ENCODE measurements at places on chromosomes 2 and 18. TPM values are rescaled to one million over a fixed set of nuclear protein-coding genes. Genes with fewer than 3 reads are reported as not detected.

DNA sequence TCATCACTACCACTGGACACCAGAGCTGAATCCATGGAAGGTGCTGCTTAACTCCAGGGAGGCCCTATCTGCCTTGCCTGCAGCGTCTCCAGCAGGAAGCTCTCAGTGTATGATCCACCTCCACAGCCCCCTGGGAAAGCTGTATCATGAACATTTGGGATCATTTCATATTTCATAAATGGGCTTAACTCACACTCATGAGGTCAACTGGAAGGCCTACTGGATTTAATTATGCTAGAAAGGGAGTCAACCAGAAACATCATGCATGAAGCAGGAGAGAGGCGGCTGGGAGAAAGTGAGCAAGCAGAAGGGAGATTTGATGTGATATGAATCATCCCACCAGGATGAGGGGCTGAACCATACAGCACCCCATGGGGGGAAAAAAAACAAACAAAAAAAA lies 537.7 kb downstream of the TNS1 start:
- H3K27ac ChIP-seq, result no peak overlapping the region
- no peaks in the 10 kb centered on the region for H3K27me3 ChIP-seq
- no peaks in the 10 kb centered on the region for H3K4me1 ChIP-seq
- DNase-seq, result no peak

DNA sequence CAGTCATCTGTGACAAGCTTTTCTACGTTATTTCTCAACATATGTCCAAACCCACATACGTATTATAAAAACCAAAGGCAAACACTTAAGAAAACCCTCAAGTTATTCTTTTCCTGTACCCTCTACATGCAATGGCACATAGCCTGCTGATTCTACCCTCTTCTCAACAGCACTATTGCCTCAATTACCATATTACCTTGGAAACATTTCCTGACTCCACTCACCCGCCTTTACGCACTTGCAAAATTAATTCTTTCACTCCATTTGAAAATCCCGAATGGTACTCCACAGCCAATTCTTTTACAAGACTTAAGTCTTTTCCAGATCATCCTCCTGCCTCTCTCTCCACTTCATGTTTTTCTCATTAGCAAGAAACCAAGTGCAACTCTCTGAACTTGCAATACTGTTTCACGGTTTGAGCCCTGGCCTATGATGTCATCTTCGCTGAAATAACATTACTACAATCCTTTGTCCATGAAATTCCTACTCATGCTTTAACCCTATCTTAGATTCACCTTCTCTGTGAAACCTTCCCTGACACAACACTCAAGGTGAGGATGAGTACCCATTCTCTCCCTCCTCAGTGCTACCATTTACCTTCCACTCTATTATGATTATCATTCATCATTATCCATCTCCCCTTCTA lies 29.0 kb downstream of the SESTD1 start:
- no peak overlapping the region for H3K4me3 ChIP-seq
- no peaks in the 10 kb centered on the region for H3K36me3 ChIP-seq
- peaks cover 15% of the 10 kb centered on the region for H3K4me1 ChIP-seq
- no peaks in the 10 kb centered on the region for H3K27me3 ChIP-seq
- no peak for DNase-seq

DNA sequence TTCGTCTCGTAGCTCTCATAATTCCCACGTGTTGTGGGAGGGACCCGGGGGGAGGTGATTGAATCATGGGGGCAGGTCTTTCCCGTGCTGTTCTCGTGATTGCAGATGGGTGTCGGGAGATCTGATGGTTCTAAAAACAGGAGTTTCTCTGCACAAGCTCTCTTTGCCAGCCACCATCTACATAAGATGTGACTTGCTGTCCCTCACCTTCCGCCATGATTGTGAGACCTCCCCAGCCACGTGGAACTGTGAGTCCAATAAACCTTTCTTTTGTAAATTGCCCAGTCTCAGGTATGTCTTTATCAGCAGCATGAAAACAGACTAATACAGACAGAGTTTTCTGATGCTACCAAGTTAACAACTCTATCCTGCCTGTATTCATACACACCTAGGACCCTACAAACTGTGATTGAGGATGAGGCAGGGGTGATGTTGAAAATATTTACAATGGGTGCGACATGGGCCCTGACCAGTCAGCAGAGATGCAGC lies 3.9 kb downstream of the APOB start:
- H3K4me3 ChIP-seq, result no peak overlapping the region
- no peaks in the 10 kb centered on the region for H3K27me3 ChIP-seq
- H3K36me3 ChIP-seq, result no peaks in the 10 kb centered on the region
- H3K27ac ChIP-seq, result no peak overlapping the region
- DNase-seq, result no peak
- no peaks in the 10 kb centered on the region for H3K4me1 ChIP-seq

DNA sequence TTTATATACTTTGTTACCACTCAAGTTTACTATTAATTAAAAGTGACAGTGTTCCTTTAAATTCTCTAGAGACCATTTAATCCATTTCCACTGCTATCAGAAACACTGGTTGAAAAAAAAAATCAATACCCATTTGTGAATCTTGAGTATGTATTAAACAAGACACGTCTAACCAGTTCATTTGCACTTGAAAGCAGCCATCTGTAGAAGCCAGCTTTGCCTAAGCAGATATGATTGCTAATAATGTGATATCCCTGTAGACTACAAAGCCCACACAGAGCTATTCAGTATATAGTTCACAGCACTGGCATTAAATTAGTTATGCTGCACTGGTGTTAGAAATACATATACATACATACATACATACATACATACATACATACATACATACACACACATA lies 111.8 kb upstream of the SP3 start:
- H3K36me3 ChIP-seq, result no peaks in the 10 kb centered on the region
- peaks cover 10% of the 10 kb centered on the region for H3K4me1 ChIP-seq
- no peak for DNase-seq
- no peaks in the 10 kb centered on the region for H3K27me3 ChIP-seq
- no peak overlapping the region for H3K27ac ChIP-seq

DNA sequence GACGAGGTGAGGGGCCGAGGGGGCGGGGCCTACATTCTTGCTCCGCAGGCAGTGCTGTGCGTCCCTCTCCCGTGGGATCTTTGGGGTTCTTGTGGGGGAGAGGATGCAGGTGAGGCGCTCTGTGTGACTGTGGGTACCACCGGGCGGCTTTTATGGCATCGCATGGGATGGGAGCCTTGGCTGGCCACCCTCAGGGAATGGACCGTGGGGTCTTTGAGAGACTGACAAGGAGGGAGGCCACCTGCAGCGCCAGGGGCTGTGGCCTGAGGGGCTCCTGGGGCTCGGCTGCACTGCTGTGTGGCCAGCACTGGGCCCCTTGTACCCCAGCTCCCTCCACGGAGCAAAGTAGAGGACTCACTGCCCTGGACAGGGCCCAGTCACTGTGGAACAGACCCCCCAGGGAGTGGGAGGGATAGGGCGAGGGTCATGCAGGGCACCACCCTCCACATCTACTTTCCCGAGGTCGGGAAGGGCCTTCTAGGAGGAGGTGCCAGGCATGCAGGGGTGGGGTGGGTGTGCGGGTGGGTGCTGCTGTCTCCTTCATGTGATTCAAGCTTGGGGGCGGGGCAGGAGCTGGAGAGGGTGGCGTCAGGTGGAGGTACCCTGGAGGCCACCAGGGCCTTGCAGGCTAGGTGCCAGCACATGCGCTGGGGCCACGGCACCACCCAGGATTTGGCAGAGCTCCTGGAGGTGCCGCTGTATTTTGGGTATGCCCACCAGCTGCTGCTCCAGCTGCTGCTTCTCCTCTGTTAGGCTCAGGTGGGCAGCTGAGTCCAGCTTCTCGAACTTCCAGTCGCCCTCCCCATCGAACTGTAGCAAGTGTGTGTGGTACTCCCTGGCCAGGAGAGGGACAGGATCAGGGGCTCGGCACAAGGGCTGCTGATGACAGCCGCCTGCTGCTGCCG lies 1072.4 kb downstream of the RPIA start:
- H3K36me3 ChIP-seq, result no peaks in the 10 kb centered on the region
- H3K27me3 ChIP-seq, result no peaks in the 10 kb centered on the region

- no peaks in the 10 kb centered on the region for H3K4me1 ChIP-seq
- no peak overlapping the region for H3K4me3 ChIP-seq
- H3K36me3 ChIP-seq, result no peaks in the 10 kb centered on the region
- DNase-seq, result no peak
- H3K27me3 ChIP-seq, result no peaks in the 10 kb centered on the region
- no peak overlapping the region for H3K27ac ChIP-seq
Observed at GRCh38 chr2:170842785-170843184, 26.1 kb downstream of the GAD1 start.

- H3K27me3 ChIP-seq, result no peaks in the 10 kb centered on the region
- H3K4me1 ChIP-seq, result no peaks in the 10 kb centered on the region
- DNase-seq, result no peak
- no peak overlapping the region for H3K4me3 ChIP-seq
Observed at GRCh38 chr2:174259981-174260380, 11.6 kb upstream of the OLA1 start.

- no peak for DNase-seq
- H3K36me3 ChIP-seq, result no peaks in the 10 kb centered on the region
- H3K27me3 ChIP-seq, result no peaks in the 10 kb centered on the region
- no peak overlapping the region for H3K27ac ChIP-seq
Observed at GRCh38 chr2:226114436-226114835, 685.2 kb downstream of the IRS1 start.

DNA sequence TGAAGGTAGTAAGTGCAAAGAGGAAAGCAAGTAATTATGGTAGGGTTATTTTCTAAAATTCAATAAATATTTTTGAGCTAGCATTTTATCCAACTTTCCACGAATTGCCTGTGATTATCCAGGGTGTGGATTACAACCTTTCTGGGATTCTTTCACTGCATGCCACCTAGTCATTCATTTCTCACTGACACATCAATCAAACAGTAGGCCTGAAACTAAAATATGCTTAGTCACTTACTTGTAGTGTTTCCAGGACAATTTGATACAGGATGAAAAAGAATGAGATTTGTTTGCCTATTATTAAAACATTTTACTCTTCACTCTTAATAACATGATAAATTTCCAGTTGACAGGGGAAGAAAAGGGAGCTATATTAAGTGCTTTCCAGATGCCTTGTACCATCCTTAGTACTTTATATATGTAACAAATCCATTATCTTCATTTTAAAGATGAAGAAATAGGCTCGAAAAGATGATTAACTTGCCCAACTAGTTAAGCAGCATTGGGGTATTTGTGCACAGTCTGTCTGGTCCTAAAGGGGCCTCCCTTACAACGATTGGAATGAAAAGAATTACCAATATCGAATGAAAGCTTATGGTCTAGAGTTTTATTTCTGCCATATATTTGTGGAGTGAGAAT lies 70.4 kb downstream of the KCTD1 start:
- no peaks in the 10 kb centered on the region for H3K4me1 ChIP-seq
- H3K36me3 ChIP-seq, result no peaks in the 10 kb centered on the region
- no peaks in the 10 kb centered on the region for H3K27me3 ChIP-seq
- H3K4me3 ChIP-seq, result no peak overlapping the region
- H3K27ac ChIP-seq, result no peak overlapping the region

- peaks cover 20% of the 10 kb centered on the region for H3K4me1 ChIP-seq
- H3K4me3 ChIP-seq, result no peak overlapping the region
- no peak overlapping the region for H3K27ac ChIP-seq
- H3K36me3 ChIP-seq, result no peaks in the 10 kb centered on the region
Observed at GRCh38 chr2:119808516-119809147, 48.9 kb downstream of the PTPN4 start.

- no peak overlapping the region for H3K4me3 ChIP-seq
- no peak for DNase-seq
- H3K36me3 ChIP-seq, result no peaks in the 10 kb centered on the region
- H3K4me1 ChIP-seq, result no peaks in the 10 kb centered on the region
- no peak overlapping the region for H3K27ac ChIP-seq
- no peaks in the 10 kb centered on the region for H3K27me3 ChIP-seq
Observed at GRCh38 chr2:8355102-8355859, 326.6 kb upstream of the ID2 start.

- no peak overlapping the region for H3K27ac ChIP-seq
- no peaks in the 10 kb centered on the region for H3K27me3 ChIP-seq
- no peak overlapping the region for H3K4me3 ChIP-seq
- H3K36me3 ChIP-seq, result no peaks in the 10 kb centered on the region
Observed at GRCh38 chr2:153917570-153917969, 45.8 kb downstream of the GALNT13 start.

DNA sequence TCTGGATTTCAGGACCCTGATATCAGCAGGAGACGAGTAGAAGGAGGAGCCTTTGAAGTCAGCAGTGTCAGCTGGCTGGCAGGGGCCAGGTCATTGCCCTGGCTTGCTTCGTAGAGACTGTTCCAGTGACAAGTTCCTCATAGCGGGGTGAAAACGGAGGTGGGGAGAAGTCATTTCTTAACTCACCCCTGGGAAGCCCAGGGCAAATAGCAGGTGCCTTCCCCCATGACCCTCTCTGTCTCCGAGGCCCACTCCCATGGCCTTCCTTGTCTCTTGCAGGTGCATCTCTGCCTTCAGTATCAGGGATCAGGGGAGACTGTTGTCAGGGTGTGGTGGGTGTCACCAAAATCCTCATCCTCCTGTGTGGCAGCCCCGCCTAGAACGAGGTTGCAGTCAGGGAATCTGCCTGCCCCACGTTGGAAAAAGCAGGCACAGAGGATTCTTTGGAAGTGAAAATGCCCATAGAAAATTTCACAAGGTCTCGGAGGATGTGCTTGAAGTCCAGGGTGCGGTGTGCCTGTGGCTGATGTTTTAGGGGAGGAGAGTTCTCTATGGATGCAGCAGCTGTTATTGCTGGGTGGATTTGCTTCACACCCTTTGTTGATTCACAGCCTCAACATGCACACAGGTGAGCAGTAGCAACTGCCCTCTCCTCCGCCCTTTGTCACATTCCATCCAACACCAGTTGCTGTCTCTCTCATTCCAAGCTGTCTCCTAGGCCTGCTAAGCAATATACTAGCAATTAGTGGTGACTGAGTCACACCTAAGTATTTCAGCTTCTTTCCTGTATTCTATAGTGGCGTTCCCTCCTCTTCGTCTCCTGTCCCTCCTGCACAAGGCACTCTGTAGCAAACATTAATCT lies 142.6 kb upstream of the FHL2 start:
- DNase-seq, result no peak
- H3K27me3 ChIP-seq, result no peaks in the 10 kb centered on the region
- no peaks in the 10 kb centered on the region for H3K36me3 ChIP-seq
- H3K4me1 ChIP-seq, result no peaks in the 10 kb centered on the region
- H3K27ac ChIP-seq, result no peak overlapping the region
- H3K4me3 ChIP-seq, result no peak overlapping the region

GRCh38 chr2:111523009-111523408 lies 361.0 kb downstream of the ANAPC1 start:
- no peak overlapping the region for H3K4me3 ChIP-seq
- H3K27ac ChIP-seq, result no peak overlapping the region
- no peaks in the 10 kb centered on the region for H3K36me3 ChIP-seq

The CAVIN2 gene
- 4.5 TPM for total RNA-seq

The DCDC2C gene
- not detected for total RNA-seq

The NYAP2 gene
- 0.04 TPM for total RNA-seq

The RIT2 gene
- not detected for total RNA-seq

The SP140 gene
- 0.16 TPM for total RNA-seq

The ARID5A gene
- total RNA-seq, result 4.2 TPM

The RAD51AP2 gene
- total RNA-seq, result 0.12 TPM

The DES gene
- 2.4 TPM for total RNA-seq

The SLC9A2 gene
- total RNA-seq, result 0.22 TPM

The CBLN2 gene
- total RNA-seq, result not detected

The MAB21L4 gene
- 0.19 TPM for total RNA-seq
